ENCODE measurements at places on chromosomes 4 and X. TPM values are rescaled to one million over a fixed set of nuclear protein-coding genes. Genes with fewer than 3 reads are reported as not detected.

GRCh38 chr4:80286451-80286850 lies 20.0 kb downstream of the FGF5 start:
- no peak for DNase-seq

DNA sequence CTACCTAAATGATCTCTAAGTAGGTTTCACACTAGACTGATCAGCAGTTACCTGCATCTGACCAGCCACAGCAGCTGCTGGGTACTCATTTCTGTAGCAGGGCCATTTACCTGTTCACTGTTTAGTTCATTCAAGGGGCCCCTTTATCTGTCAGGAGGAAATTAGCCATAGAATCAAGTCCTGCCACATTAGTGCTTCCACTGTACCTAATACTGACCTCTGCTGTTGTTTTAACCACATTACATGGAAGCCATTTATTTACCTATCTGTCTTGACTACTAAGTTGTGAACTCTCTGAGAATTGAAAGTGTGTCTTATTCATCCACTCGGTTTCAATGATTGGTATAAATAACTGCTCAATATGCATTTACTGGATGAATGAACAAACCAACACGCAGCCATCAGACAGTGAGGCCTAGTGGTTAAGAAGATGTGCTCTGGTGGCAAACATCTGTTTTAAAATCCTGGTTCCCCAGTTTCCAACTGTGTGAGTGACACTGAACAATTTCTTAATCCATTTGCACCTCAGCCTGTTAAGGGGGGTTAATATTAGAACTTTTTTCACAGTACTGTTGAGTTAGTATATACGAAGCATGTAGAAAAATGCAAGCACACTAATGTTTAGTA lies 30.0 kb upstream of the ANXA5 start:
- no peak for DNase-seq

- DNase-seq, result no peak
These were observed 49.9 kb downstream of the ADGRG2 start for GRCh38 chrX:19072372-19072771.

DNA sequence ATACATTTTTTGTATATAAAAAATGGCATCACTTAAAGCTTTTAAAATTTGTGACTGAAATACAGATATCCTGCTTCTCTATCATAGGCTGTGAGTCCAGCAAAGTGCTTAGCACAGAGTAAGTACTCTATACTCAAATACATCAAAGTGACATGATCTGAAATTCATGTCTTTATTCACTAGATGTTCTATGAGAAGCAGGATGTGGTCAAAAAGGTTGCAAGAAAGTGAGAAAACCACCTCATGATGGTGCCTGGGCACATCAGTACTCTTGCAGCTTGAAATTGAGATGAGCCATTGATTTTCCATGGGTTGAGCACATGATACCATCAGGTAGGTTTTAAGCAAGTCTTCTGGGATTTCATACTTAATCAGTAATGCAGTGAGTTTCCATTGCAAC lies 20.4 kb upstream of the SFRP2 start:
- DNase-seq, result no peak

GRCh38 chr4:38328989-38329729 lies 334.8 kb upstream of the KLF3 start:
- DNase-seq, result no peak

- DNase-seq, result no peak
These were observed 2302.5 kb downstream of the ARAP2 start for GRCh38 chr4:33941854-33942253.

GRCh38 chr4:87067124-87067885 lies 132.5 kb downstream of the AFF1 start:
- DNase-seq, result no peak

DNA sequence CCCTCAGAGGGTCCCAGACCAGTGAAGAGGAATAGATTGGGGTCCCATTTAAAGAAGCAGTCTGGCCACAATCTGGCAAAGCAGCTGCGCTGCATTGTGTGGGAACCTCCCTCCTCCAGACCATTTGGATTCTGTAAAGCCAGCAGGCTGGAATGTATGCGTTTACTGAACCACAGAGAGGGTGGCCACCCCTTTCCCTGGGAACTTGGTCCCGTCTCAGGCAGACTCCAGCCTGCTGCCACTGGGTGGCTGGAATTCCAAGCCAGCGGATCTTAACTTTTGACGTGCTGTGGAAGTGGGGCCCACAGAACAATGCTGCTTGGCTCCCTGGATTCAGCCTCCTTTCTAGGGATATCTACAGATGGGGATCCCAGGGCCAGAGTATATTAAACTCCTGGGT lies 307.2 kb downstream of the DACH2 start:
- DNase-seq, result no peak

DNA sequence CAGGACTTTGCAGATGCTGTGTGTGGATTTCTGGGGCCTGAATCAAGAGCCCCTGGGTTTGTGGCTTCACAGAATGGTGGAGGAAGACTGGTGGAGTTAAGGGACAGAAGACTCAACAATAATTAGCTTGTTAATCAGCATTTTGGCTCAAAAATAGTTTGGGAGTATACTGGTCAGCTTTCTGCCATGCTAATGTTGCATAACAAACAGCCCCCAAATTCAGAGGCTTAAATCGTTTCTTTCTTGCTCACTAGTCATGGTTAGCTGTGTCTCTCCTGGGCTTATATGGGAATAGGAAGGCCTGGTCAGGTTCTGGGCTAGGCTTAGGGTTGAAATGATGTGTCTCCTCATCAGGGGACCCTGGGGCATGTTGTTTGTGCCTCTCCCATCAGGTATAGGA lies 24.4 kb downstream of the TBL1X start:
- no peak for DNase-seq

GRCh38 chr4:111641813-111642579 lies 503.3 kb upstream of the FAM241A start:
- DNase-seq, result peak; percentile 52

DNA sequence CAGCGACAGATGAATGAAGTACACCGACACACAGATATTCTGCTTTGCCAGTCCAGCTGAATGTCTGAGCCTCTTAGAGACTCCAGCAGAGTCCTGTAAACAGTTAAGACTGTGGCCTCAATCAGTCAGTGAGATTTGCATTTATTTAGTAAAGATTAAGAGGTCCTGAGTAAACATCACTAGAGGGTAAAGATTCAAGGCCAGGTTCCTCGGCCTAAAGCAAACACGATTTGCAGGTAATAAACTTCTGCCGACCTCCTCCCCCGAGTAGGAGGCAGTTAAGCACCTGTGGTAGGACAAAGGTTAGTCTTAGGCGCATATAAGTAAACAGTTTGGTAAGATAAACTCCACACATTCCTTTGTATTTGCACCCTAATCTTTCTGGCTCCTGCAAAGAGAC lies 99.6 kb downstream of the CFAP47 start:
- DNase-seq, result no peak

- DNase-seq, result no peak
These were observed 80.7 kb downstream of the FAT1 start for GRCh38 chr4:186642998-186643397.

DNA sequence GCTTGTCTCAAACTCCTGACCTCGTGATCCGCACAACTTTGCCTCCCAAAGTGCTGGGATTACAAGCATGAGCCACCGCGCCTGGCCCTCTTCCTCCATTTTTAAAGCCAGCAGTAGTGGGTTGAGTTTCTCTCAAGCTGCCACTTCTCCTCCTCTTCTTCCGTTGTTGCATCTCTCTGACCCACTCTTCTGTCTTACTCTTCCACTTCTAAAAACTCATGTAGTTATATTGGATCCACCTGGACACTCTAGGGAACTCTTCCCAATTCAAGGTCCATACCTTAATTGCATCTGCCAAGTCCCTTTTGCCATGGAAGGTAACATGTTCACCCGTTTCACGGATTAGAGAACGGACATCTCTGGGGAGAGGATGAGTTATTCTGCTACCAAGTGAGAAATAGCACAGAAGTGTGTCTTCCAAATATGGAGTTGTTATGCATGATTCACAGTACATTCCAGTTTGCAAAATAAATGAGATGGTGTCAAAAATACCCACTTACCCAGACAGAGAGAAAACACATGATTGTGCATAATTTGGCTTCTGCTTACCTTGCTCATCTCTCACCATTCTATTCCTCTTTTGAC lies 51.8 kb downstream of the GBA3 start:
- DNase-seq, result no peak

GRCh38 chr4:36197501-36197900 lies 46.8 kb downstream of the ARAP2 start:
- DNase-seq, result no peak

- DNase-seq, result no peak
These were observed 4.7 kb upstream of the IL1RAPL1 start for GRCh38 chrX:28582511-28582910.

DNA sequence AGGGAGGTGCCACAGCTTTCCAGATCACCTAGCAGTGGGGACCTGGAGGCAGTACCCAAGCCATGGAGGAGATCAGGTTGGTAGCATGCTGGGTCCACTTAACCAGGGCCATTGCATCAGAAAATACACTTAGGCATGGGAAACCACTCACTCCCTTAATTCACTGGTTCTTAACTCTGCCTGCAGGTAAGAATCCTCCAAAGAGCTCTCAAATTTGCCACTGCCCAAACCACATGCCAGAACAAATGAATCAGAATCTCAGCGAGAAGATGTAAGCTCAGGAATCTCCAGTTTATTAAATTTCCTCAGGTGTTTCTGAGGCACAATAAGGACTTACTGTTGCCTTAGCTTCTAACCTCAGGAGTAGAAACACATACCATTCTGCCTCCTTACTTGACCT lies 327.7 kb upstream of the RASGEF1B start:
- no peak for DNase-seq

- DNase-seq, result no peak
These were observed 23.5 kb downstream of the ARSJ start for GRCh38 chr4:113955948-113956347.

DNA sequence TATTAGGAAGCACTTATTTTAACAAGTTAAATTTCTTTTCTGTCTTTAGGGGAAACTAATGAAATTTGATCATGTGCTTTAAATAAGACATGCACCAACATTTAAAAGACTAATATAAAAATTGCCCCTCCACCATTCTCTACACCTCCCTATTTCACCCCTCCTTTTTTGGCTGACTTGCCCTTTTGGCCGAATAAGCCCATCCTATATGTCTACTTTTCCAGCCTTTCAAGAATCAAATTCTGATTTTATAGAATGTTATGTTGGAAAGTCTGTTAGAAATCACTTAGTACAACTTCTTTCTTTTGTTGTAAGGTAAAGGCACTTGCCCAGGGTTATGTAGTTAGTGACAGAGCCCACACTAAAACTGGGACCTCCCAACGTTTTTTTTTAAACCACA lies 1.8 kb downstream of the CAPN6 start:
- DNase-seq, result no peak

DNA sequence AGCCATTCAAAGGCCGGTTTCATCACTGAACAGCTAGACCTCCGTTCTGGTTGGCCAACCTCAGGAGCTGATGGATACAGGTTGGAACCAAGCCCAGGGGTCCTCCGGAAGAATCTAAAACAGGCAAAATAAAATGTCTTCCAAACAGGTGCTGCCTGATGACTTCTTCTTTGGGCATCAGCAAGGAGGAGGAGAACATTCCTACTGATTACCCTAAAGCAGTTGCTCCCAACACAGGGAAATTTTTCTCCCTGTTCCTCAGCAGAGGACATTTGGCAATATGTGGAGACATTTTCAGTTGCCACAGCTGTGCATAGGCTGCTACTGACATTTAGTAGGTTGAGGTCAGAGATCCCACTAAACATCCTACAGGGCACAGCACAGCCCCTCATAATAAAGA lies 319.3 kb upstream of the PPARGC1A start:
- DNase-seq, result no peak

DNA sequence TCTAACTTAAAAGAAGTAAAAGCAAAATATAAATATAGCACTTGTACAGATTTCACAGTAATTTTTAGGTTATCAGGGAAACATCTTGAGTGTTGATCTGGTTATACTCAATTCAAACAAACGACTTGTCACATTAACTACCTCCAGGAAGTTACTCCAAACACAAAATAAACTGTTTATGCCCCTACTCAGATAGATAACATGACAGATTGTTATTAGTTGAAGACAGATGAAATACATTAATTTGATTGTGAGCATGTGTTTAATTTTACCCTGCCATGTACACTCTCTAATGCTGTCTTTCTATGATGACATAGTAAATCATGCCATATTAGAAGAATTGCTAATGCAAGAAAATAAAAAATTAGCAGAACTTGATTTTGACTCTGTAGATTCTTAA lies 88.0 kb downstream of the RAB28 start:
- no peak for DNase-seq

GRCh38 chrX:155046811-155047528 lies 20.3 kb downstream of the FUNDC2 start:
- DNase-seq, result no peak

DNA sequence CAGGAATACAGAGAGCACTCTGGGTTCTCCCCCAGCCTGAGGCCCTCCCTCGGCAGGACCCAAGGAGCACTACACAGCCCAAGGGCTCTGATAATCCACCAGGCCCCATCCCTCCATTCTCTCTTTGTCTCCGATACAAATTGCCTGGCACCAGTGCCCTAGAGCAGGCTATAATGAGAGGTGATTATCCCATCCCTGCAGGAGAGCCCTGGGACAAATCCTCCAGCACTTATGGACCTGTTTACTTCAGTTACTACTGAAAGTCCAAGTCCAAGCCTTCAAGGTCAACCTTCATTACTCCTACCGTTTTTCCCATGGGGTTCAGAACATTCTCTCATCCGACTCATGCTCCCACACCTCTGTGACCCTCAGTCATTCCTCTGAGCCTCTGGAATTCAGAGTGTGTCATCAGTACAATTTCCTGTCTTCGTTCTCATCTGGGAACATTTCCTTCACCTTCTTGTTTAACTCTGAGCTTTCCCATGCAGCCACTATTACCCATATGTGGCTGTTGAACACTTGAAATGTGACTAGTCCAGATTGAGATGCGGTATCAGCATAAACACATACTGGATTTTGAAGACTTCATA lies 299.0 kb downstream of the RAPGEF2 start:
- no peak for DNase-seq

DNA sequence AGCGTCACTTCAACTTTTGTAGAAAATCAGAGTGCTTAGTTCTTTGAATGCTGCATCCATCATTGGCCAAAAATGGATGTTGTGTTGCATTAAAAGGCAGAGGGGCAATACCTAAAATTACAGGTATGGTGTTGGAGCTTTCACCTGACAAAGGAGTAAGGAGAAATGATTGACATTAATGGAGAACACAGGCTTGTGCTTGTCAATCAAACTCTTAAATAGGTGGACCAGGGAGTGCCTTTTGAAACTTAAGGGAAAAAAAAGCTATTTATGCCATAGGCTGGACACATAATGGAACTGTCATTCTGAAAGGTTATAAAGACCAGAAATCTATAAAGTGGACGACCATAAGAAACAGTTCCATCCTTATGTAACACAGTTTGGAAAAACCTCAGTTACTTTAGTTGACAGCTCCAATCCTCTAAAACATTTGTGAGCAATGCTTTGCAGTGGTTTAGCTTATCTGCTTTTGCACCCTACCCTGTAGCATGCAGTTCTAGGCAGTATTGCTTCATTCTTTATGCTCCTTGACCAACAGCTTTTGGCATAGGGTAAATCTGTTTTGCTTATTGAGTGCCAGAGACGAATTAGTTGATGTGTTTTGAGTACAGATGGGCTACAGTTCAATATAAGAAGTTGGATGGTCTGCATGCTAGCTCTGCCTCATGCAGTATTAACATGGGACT lies 2.4 kb downstream of the HADH start:
- no peak for DNase-seq

GRCh38 chr4:150668824-150669223 lies 86.9 kb downstream of the MAB21L2 start:
- no peak for DNase-seq

ZNF182 gene
- 1.3 TPM for polyA plus RNA-seq

CTAG1A gene
- polyA plus RNA-seq, result not detected

SPIN3 gene
- polyA plus RNA-seq, result 2.5 TPM

DTHD1 gene
- not detected for polyA plus RNA-seq

MAGIX gene
- polyA plus RNA-seq, result 5.2 TPM

STARD8 gene
- 5.0 TPM for polyA plus RNA-seq

CDKL5 gene
- 0.42 TPM for polyA plus RNA-seq

LRCH2 gene
- polyA plus RNA-seq, result 0.31 TPM

SH3D19 gene
- polyA plus RNA-seq, result 13.4 TPM

TMPRSS11F gene
- polyA plus RNA-seq, result not detected
